ENCODE measurements at places on chromosomes 12 and 14.

- no peak for DNase-seq
Observed at GRCh38 chr14:64196056-64196455, 98.1 kb downstream of the ESR2 start.

GRCh38 chr12:69509904-69510827, 40.0 kb downstream of the FRS2 start:
- DNase-seq: no peak

DNA sequence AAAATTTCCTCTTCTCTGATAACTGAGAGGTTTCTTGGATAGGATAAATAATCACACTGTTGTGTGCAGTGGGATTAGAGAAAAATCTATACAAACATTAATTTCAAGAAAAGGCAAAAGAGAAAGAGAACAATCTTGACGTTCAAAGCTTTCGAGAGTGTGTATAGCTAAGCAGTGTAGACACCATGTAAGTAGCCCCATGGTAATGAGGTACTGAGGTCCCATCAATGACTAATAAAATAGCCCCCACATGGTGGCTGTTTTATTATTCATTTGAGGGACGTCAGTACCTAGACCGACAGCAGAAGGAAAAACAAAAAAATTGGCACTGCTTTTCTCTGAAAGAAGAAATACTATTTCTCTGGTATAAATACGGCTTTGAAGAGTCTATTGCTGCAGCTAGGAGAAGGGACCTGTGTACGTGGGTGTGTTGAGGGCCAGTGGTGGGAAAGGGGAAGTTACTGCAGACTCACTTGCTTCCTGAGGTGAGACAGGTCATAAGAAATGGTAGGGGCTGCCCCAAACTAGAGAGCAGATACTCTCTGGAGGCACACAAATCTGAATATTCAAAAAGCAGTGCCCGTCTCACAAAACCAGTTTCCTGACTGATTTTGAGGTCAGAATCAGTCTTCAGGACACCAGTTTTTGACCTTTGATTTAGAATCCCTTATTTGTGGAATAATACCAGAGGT, 339.8 kb downstream of the EMP1 start:
- DNase-seq: peak; percentile 60

DNA sequence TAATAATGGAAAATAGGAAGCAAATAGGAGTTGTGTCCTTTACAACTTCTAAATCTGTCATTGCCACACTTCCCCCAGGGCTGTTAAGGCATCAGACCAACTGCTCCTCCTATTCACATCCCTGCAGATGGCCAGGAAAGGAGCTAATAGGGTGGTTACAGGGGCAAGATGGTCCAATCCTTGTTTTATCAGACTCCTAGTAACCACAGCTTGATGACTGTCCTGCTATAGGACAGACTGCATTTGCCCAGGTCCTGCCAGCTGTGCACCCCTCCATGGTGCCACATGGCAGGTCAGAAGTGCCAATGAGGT, 10.9 kb upstream of the KRT2 start:
- DNase-seq: no peak

DNA sequence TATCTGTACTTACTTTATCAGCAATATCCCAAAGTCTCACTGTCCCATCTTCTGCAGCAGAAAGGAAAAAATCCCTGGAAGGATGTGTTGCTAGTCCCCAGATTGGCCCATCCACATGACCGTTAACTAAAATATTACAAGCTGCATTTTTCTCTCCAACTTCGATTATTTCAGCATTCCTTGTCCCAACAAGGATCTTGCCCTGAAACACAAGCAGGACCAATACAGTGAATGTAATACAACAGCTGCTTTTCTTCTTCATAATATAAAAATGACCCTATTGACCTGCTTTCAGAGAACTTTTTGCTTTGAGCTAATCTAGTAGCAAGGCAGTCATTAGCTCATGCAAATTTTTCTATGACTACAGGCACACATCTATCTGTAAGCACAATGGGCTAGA, 58.3 kb downstream of the ZC3H14 start:
- DNase-seq: no peak

- DNase-seq: no peak
Observed at GRCh38 chr12:109752117-109753053, 38.8 kb downstream of the FAM222A start.

- peak; percentile 93 for DNase-seq
Observed at GRCh38 chr12:27207615-27208413, 36.3 kb upstream of the STK38L start.

DNA sequence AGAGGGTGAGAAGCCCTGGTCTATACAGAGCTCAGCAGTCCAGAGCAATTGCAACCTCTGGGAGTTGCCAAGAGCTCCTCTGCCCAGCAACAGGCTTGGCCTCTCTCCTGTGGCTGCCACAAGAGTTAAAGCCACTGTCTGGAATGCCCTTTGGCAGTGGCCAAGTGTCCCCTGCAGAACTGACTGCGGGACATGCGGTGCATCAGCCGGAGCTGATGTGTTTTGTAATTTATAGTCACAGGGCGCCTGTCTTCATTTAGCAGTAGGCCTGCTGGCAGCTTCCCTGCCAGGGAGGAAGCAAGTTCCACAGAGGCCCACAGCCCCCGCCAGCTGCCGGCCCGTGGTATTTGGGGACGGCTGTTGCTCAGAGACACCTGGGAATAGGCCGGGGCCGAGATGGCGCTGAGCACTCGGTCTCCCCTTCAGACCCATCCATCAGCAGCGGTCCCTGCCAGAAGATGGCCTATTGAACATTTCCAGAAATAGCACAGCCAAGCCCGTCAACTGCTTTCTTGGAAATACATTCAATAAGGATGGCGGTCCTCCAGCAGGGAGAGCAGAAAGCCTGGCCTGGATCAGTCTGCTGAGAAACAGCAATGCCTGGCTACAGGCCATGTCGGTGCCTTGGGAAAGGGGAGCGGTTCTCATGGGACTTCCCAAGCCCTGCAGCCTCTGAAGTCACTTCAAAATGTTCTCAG, 217.4 kb downstream of the CRADD start:
- no peak for DNase-seq

GRCh38 chr12:76763746-76764675, at the start of gene ZDHHC17:
Gene ZDHHC17 (plus strand): TSS chr12:76764115. CDS start chr12:76764237, 122 bp downstream.
- DNase-seq: peak; percentile 66

DNA sequence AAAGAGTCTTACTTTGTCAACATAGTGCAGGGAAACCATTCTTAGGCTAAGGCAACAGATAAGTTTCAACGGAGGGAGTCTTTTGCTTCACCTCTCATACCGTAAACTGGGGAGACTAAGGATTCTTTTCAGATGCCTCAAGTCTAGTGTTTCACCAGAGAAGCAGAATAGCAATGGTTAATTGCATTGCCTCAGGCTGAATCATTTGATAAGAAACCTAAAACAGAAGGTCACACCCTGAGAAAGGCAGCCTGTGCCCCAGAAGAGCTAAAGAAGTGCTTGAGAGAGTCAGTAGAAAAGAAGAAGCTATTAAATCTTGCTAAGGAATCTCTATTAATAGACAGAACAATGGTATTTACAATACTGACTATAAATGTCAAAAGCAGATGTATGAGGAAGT, 21.8 kb upstream of the ATXN7L3B start:
- DNase-seq: no peak

- DNase-seq: no peak
Observed at GRCh38 chr12:6143303-6143675, 18.8 kb upstream of the VWF start.

- no peak for DNase-seq
Observed at GRCh38 chr12:51860986-51861385, 12.5 kb upstream of the FIGNL2 start.

- no peak for DNase-seq
Observed at GRCh38 chr14:22226381-22226780, 362.6 kb downstream of the DAD1 start.

DNA sequence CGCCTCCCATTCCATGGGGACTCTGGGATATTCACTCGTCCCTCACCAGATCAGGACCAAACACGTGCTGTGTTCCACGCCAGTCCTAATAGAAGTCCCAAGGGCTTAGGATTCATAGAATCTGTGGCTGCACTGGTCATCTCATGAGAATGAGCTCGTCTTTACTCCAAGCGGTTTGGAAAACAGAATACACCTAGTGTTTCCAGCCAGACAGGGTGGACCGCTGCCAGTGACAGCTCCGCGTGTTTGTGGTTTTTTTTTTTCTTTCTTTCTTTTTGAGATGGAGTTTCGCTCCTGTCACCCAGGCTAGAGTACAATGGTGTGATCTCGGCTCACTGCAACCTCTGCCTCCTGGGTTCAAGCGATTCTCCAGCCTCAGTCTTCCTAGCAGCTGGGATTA, 75.1 kb downstream of the GLT1D1 start:
- DNase-seq: no peak

- no peak for DNase-seq
Observed at GRCh38 chr14:85535991-85536832, 6.3 kb downstream of the FLRT2 start.

GRCh38 chr12:110037315-110037714, 11.0 kb downstream of the C12orf76 start:
- DNase-seq: no peak

GRCh38 chr14:76995279-76996035, 33.1 kb downstream of the IRF2BPL start:
- no peak for DNase-seq

All from GM12878 (cell line).